AG09309 (cell line): ENCODE measurements at places on chromosomes 5 and 9.

- DNase-seq, result no peak
Measured at GRCh38 chr5:55720188-55720703, 8.1 kb upstream of the SLC38A9 start.

- DNase-seq, result no peak
Measured at GRCh38 chr5:163943546-163943945, 438.1 kb downstream of the MAT2B start.

- DNase-seq, result no peak
Measured at GRCh38 chr5:104513640-104514072, 951.1 kb upstream of the NUDT12 start.

DNA sequence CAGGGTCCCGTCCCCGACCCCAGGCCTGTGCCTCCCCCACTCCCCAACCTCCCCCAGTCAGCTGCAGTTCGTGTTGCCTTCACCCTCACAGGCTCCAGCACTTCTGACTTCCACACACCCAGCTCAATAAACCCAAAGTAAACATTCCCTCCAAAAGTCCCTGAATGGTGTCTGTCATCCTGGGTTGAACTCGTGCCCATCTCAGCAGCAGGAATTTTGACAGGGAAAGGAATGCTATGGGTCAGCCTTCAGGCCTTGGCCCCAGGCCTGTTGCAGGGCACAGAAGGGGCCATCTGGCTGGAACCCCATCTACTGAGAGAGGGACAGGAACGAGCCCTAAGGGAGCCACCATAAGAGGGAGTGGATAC, 29.6 kb upstream of the CNOT6 start:
- no peak for DNase-seq

DNA sequence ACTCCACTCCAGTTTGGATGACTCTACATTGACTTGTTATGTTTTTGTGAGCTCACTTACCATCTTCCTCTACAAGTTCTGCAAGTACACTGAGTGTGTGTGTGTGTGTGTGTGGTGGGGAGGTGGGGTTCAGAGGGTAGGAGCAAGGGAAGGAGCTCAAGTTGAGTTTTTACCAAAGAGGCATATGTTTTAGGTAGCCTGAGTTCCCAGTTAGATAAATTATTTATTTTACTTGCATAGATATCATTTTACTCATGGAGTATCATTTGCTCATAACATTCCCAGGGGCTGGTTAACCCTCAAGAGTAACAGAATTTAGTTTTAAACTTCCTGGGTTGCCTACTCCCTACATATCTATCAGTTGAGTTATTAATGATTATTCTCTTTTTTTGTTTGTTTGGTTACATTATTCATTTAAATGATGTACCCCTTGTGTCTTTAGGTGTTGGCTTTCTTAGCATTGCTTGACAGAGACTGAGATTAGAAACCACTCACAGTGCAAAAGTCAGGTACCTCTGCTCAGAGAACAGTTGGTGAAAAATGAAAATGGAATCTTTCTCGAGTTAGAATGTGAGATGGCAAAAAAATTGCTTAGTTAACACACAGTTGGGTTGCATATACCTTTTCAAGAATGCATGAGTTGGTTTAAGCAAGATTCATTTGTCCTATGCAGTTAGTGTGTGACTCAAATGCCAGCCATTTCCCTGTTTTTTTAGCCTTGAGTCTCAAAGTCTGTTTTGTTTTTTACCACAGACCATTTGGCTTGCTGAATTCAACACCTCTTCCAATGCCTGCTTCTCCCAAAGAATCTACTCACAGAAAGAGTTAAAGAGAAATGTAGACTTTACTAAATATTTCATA, 29.2 kb downstream of the TNFSF8 start:
- no peak for DNase-seq

- DNase-seq, result no peak
Measured at GRCh38 chr9:133694686-133695085, 43.5 kb downstream of the SARDH start.

GRCh38 chr5:143740956-143741355, 71.0 kb upstream of the HMHB1 start:
- no peak for DNase-seq

DNA sequence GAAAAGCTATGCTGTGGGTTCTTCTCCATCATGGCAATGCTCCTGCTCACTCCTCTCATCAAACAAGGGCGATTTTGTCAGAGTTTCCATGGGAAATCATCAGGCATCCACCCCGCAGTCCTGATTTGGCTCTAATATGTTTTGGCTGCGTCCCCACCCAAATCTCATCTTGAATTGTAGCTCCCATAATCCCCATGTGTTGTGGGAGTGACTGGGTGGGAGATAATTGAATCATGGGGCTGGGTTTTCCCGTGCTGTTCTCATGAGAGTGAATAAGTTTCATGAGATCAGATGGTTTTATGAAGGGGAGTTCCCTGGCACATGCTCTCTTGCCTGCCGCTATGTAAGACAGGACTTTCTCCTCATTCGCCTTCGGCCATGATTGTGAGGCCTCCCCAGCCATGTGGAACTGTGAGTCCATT, 163.8 kb downstream of the GADD45G start:
- DNase-seq, result no peak

GRCh38 chr5:37111426-37112382, 137.5 kb downstream of the CPLANE1 start:
- DNase-seq, result no peak

GRCh38 chr9:37200433-37201005, 80.1 kb downstream of the ZCCHC7 start:
- peak; percentile 17 for DNase-seq
